ENCODE measurements at places on chromosomes 12 and 14.

DNA sequence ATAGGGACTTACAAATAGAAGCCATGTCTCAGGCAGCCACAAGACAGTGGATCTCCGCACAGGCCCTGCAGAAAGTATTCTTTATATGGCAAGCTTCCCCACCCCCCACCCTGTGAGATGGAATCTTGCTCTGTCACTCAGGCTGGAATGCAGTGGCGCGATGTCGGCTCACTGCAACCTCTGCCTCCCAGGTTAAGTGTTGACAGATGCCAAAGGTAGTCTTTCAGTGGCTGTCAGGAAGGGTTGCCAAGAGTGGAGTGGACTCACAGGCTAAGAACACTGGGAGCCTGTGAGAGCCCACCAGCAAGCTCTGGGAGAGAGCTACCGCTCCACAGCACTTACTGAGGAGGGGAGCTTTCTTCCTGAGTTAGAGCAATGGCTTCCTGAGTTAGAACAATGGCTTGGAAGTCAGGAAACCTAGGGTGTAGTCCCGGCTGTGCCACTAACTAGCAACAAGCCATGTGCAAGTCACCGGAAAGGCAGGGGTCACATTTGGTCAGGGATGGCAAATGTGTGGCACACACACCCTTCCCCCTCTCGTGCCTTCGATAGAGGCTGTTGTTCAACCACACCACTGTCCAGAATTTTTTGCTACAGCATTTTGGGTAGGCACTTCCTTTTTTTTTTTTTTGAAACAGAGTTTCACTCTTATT lies 2.6 kb downstream of the RNASE1 start:
- no peak for DNase-seq

GRCh38 chr12:52327830-52328500 lies 6.8 kb upstream of the KRT83 start:
- DNase-seq: no peak

GRCh38 chr12:112782943-112783342 lies 8.6 kb upstream of the RPH3A start:
- DNase-seq: no peak

DNA sequence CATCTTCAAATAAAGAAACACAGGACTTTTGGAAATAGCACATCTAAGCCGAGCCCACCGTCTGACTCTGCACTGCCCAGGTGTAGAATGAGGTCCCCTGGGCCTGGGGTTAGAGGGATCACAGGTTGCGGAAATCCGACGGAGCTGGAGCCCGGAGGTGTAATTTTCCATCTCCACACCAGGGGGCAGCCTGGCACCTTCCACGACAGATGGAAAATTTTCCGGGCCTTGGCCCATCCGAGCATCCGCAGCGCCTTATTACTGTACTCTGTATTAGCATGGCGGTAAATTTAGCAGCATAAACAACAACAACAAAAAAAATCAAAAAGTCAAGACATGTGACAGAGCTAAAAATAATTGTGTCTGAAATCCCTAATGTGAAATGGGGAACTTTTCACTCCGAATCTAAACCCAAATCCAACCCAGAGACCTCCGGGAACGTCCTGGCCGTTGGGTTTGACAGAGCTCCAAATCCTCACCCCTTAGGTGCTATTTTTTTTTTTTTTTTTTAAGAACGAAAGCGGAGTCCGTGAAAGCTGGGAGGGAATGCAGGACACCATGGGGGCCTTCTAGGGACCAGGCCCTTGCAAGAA lies 93.9 kb downstream of the KSR2 start:
- peak; percentile 28 for DNase-seq

- no peak for DNase-seq
Observed at GRCh38 chr12:49875115-49875720, 28.5 kb downstream of the FAIM2 start.

DNA sequence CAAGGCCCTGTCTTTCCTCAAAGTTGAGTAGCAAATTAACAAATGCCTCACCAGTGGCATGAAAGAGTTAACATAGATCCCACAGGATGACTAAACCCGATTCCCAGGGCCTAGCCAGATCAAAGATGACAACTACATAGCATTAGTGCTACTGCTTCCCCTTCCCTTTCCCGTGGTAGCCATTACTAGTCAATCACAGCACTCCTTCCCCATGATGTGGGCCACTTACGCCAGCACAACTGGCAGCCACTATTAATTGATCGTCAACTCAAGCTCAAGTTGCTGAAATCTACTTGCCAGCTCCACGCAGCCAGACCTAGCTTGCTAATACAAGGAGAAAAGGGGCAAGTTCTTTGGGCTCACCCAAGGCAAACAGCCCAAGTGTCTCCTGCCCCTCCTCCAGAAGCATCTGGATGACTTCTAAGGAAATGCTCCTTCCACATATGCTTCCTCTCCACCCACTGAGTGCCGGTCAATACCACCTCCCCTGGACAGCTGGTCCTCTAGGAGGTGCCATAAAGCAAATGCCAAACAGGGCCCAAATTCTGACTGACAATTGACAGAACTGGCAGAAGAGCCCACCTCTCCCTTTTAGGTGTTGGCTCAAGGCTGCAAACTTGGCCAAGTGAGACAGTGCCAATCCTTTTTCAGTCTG lies 72.6 kb downstream of the NUAK1 start:
- no peak for DNase-seq

DNA sequence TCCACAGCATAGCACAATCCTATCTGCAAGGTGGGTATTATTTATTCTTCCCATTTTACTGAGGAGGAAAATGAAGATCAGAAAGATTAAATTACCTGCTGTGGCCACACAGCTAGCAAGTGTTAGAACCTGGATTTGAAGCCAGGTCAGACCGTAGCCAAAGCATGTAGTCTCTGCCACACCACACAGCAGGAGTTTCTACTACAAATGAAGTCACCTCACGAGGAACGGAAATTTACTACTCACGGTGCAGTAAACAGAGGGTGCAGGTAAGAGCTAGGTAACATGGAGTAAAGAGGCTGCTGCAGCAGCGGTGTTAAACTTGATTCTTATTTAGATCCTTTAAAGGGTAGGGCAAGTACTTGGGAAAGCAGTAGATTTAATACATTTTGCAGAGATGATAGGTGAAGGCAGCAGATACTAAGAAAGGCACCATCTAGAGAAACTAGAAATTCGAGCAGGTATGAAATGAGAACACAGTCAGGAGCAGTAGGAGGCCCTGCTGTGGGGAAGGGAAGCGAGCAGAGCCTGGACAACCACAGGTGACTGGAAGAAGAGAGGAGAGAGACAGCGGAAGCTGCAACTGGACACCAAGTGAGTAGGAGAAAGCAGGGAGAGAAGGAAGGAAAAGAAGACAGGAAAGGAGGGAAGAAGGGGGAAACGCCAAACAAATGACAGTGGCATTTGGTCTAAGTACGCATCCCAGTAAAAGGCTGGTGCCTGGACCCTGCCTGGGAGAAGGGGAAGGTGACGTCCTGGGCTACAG lies 21.5 kb downstream of the SPTB start:
- DNase-seq: no peak

DNA sequence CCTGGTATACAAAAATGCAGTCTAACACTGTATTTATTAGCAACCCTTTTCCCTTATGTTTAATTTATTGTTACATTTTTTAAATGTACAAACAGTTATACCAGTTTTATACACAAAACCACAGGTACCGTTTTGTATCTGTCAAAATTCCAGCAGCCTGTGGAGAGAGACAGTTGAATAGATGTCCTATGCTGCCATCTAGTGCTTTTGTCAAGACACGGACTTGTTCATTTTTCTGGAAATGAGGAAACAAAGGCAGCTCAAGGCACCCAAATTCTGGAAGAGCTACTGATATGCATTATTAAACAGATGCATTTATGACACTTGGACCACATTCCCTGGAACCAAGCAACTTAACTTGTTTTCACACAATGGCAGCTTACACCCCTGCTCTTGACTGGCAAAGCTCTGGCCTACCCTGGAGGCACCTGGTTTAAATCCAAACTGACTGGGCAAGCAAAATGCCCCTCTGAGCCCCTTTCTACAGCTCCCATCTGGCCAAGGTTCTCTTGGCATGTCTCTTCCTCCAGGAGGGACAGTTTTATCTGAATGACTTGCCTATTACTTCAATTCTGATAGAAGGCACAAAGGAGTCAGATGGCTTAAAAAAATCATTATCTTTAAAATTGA lies 286.9 kb upstream of the PRKD1 start:
- DNase-seq: no peak
